ENCODE measurements at places on chromosomes 6 and 20. TPM values are rescaled to one million over a fixed set of nuclear protein-coding genes. Genes with fewer than 3 reads are reported as not detected.

SPATS1 gene
- total RNA-seq, result not detected

ALDH5A1 gene
- total RNA-seq, result 7.4 TPM

GRCh38 chr20:20562507-20562906 is 149.9 kb downstream of the RALGAPA2 start:
- no peak for DNase-seq

DNA sequence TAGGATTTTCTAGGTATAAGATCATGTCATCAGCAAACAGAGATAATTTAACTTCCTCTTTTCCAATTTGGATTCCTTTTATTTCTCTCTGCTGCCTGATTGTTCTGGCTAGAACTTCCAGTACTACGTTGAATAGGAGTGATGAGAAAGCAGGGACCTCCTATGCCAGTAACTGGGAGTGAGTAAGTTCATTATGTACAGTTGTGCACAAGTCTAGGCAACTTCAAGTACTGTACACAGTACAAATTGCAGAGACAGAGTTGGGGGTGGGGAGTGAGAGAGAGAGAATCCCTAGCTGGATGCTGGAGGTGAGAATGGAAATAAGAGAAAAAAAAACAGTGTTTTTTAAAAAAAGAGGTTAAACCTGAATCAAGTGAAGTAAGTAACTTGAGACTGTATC is 210.2 kb downstream of the MMUT start:
- no peak for DNase-seq

DNA sequence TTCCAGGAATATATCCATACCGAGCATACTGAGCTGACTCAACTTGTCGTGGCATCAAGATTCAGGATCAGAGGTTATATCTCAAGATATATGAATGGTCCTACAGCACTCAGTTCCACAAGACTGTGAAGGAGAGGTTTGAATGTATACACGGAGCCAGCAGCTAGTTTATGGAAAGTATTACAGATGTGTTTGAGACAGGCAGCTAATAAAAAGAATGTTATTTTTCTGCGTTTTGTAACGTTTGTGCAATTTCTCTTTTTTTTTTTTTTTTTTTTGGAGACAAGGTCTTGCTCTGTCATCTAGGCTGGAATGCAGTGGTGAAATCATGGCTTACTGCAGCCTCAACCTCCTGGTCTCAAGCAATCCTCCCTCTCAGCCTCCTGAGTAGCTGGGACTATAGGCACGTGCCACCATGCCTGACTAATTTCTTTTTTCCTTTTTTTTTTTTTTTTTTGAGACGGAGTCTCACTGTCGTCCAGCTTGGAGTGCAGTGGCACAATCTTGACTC is 3.4 kb upstream of the FAM110A start:
- DNase-seq, result no peak

GRCh38 chr6:129634411-129635230 is 75.4 kb downstream of the ARHGAP18 start:
- DNase-seq, result peak; percentile 69

DNA sequence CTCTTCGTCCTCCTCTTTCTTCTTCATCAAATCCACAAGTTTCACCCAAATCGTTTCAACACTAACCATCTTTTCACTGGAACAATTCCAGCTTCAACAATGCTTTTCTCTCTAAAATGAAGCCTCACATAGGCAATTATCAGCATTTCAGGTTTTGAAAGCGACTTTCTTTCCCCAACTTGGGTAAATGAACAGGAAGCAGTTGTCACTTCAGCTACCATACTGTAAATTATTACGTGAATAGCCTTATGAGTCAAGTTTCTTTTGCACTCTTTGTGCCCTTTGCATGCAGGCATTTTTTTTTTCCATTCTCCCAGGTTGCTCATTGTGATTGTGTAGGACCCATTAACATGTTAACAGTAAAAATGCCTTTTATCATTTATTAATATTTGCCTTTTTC is 121.7 kb upstream of the BTBD3 start:
- no peak for DNase-seq

DNA sequence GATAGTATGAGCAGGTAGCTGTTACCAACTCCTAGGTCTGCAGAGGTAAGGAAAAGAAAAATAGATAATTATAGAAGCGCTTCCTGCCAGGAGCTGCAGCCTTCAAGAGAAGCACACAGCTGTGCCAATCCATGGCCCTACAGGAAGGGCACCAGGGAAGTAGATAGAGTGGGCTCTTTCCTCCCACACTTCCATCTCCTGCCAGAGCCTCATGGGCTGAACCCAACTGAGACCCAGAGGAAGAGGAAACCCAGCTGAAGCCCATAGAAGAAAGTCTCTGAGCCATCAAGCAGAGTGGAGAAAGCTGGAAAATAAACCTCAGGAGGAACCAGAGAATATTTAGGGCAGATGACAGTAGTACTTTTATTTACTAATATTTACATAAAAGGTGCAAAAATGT is 146.7 kb upstream of the ATXN1 start:
- no peak for DNase-seq
